ENCODE measurements at places on chromosomes 5 and 9.

GRCh38 chr9:600006-600405 is 241.5 kb upstream of the DMRT1 start:
- no peak for DNase-seq

DNA sequence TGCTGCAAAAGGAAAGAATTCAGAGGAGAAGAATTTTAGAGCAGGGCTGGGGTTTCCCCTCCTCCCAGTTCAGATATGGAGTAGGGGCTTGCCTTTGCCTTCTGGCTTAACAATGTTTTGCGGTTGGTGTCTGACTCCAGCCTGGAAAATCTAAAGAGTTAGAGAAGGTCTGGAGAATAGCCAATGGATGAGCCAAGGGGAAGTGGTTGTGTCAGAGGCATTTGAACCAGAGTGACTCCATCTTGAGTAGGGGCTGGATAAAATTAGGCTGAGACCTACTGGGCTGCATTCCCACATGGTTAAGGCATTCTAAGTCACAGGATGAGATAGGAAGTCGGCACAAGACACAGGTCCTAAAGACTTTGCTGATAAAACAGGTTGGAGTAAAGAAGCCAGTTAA is 133.7 kb downstream of the DIRAS2 start:
- no peak for DNase-seq

GRCh38 chr5:7391215-7391614 is 4.7 kb upstream of the ADCY2 start:
- no peak for DNase-seq

GRCh38 chr5:20335978-20336377 is 348.0 kb upstream of the CDH18 start:
- DNase-seq, result no peak

- DNase-seq, result no peak
Measured at GRCh38 chr9:17776735-17777134, 197.9 kb downstream of the SH3GL2 start.

GRCh38 chr9:125756518-125756917 is 9.3 kb downstream of the PBX3 start:
- no peak for DNase-seq

GRCh38 chr9:83636813-83637212 is 13.9 kb downstream of the IDNK start:
- DNase-seq, result no peak

DNA sequence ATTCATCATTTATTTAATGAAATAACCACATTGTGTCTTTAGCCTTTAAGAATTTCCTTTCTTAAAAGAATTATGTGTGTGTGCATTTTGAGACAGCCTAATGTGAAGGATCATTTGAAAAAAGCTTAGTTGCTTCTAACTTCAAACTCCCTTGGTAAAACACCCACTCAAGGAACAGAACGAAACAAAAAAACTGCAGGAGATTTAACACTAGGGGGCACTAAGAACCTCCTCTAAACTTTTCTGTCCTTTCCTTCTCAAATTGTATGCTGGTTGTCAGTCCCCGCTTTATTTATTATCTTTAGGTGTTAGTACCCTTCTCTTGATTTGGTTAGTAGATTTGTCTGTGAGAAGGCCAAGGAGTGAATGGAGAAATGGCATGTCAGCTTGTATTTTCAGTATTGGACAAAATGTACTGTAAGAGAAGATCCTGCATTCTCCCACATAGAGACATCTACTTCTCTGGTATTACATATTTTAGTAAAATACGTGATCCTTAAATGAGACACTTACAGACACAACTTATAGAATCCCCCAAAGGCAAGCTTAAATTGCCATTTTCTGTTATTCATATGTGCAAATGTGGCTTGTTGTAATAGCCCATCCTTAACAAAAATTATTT is 229.7 kb downstream of the MRPS30 start:
- DNase-seq, result no peak

GRCh38 chr5:154312576-154312975 is 122.0 kb downstream of the GALNT10 start:
- DNase-seq, result no peak

GRCh38 chr9:91177081-91177480 is 184.6 kb downstream of the AUH start:
- DNase-seq, result no peak

GRCh38 chr9:37217161-37217560 is 96.8 kb downstream of the ZCCHC7 start:
- DNase-seq, result no peak

DNA sequence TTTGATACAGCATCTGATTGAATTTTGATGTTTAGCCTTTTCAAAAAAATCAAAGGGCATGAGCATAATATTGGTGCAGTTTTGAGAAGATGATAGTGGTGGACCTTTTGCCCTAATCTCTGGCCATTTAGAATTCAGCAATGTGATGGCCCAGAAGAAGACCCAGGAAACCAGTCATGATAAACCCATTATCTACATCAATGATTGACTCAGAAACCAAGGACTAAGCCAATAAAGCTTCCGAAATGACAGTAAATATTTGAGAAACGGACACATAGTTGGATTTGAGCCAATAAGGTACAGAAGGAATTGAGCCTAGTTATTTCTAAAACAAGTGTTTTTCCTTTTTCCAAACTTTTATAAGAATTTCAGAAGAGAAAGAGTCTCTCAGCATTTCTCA is 1158.8 kb upstream of the DMAC1 start:
- DNase-seq, result no peak

DNA sequence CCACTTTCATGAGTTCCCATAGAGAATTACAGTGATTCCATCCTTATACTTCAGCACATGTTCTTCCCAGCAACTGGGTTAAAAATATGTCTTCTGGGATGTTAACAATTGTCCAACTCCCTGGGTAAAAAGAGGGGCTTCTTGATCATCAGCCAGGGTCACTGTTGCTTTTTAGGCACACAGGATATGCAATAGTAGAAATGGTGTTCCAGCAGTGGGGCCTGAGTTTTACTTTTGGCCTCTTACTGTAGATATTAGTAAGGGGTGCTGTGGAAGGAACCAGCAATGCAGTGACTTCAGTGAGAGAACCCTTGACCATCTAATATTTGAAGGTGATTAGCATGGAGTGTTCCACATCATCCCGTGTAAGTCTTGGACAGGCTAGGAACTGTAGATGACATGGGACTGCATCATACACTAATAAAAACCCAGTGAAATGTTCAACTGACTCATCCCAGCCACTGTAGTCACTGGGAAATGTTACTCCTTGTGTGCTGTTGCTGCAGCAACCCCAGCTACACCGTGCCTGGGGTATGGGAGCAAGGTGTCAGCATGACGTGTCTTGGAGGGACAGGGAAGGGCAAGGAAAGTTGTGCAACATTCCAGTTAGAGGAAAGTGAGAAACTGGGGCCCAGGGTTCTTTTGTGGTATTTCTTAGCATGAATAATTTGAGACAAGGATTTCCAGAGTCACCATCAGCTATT is 610.9 kb downstream of the RAB3C start:
- no peak for DNase-seq

DNA sequence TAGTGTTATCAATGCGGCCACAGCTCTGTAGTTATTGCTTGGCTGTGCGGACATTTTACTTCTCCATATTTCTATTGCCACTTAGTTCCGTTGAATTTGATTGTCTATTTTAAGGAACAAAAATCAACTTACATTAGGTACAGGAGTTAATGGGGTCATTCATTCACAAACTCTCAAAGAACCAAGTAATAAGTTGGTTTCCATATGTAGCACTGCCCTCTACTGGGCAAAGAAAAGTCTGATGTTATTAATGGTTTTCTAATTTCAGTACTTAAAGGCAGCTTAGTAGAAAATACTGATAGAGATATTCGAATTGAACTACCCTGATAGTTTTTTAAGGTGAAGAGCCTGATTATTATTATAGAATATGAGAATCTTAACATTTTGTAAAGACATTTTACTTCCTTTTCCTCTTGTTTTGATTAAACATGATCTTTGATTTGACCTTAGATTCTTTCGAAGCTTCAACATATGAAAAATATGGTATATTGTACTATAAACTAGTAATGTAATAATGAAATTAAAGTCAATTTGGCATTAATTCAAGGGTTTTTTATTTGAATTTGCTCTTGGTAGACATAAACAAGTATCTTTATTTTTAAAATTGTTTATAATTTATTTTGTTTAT is 119.5 kb upstream of the CTNND2 start:
- DNase-seq, result no peak

DNA sequence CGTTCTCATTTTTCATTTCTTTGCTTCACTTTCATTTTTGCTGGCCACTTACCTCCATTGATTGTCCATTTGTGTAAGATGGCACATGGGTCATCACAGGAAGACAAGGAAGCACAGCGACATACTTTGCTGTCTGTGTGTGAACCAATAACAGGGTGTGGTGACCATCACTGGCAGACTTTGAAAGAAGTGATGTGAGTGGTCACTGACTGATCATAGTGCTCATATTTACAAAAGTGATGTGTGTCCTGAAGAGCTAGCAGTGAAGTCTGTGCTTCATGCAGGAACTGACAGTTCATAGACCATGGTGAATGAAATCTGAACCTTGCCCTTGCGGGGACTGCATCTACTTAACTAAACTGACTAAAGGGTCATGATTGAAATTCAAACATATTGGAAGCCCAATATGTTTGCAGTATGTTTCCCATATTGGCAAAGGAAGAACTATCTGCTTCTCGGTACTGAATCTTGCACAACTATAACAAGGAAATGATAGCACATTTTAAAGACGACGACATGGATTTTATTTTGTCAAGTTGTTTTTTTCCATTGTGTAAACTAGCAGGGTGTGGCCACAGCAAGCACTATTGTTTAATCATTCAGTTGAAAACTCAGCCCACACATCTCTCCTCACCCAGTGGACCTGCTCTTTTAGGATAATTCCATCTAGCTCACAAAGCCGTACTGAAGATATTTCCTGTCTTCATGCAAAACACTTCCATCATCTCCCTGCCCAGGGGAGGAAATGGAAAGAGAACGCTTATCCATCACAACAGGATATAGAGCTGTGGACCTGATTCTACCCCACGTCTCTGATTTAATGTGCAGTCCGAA is 232.0 kb upstream of the ANKRD55 start:
- no peak for DNase-seq

- DNase-seq, result peak; percentile 4
Measured at GRCh38 chr5:74903165-74903787, 37.1 kb upstream of the FAM169A start.

DNA sequence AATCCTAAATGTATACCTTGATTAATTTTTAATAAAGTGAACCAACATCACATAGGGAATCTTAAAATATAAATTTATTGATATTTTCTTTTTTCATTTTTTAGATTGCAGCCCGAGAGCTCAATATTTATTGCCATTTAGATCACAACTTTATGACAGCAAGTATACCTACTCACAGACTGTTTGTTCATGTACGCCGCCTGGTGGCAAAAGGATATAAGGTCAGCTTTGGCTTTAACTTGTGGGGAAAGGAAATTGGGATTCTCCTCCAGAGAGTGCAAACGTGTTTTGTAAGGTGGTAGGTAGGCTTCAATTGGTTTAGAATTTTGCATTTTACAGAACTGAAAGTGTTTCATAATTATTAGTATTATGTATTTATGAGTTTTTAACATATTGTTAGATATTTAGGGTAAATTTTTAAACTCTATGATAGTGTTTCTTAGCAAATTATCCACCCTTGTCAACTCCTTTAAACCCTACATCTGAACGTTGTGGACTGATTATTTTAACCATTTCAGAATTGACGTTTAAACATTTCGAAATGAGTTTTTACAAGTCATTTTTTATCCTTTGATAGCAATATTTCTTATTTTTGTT is 17.5 kb upstream of the DHFR start:
- DNase-seq, result peak; percentile 62

DNA sequence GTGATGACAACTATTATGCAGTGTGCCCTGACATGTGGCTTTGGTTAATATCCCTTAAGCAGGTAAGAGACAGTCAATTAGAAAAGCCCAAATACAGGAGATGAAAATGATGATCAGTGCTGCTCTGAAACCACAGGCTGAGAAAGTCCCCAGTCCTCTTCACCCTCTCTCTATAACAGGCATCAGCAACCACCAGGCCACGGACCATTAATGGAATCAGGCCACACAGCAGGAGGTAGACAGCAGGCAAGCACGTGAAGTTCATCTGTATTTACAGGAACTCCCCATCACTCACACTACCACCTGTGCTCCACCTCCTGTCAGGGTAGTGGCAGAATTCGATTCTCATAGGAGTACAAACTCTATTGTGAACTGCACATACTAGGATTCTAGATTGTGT is 591.6 kb upstream of the CYLC2 start:
- DNase-seq, result no peak

DNA sequence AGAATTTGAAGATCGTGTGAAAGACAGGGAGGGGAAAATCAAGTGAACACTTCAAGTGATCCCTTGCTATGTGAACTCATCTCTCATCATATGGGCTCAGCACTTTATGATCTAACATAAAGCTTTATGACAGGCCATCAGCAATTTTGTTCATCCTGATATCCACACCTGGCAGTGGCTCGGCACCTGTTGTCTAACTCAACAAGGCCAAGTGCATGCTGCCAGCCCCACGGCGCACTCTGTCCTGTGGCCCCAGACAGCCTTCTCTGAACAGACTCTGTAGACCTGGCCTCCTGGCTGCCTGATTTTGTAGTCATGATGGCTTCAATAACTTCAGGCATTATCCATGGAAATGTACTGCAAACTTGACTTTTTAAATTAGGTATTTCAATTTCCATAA is 106.3 kb downstream of the MEF2C start:
- DNase-seq, result no peak

GRCh38 chr5:52491071-52491787 is 296.5 kb upstream of the ITGA1 start:
- no peak for DNase-seq
